Activated CD4-positive, alpha-beta memory T cell treated with anti-CD3 and anti-CD28 coated beads, Interleukin-2, amount 10 ng/mL, durations not matched to agents 7 days and 5 days (primary cell): ENCODE measurements at places on chromosomes 12 and 14. TPM values are rescaled to one million over a fixed set of nuclear protein-coding genes. Genes with fewer than 3 reads are reported as not detected.

GRCh38 chr14:55720796-55721195 is 140.8 kb downstream of the KTN1 start:
- no peaks in the 10 kb centered on the region for H3K36me3 ChIP-seq
- H3K27me3 ChIP-seq: no peaks in the 10 kb centered on the region
- DNase-seq: no peak

GRCh38 chr12:718756-719102 is 33.6 kb upstream of the WNK1 start:
- peaks cover 34% of the 10 kb centered on the region for H3K4me1 ChIP-seq
- peaks cover 5% of the 10 kb centered on the region for H3K36me3 ChIP-seq
- peaks cover 1% of the 10 kb centered on the region for H3K27me3 ChIP-seq
- H3K27ac ChIP-seq: peak overlapping the region; percentile 36
- H3K4me3 ChIP-seq: no peak overlapping the region
- DNase-seq: no peak

GRCh38 chr14:67079846-67080245 is 109.4 kb upstream of the GARIN2 start:
- no peaks in the 10 kb centered on the region for H3K36me3 ChIP-seq
- H3K27ac ChIP-seq: no peak overlapping the region
- no peak overlapping the region for H3K4me3 ChIP-seq
- no peaks in the 10 kb centered on the region for H3K27me3 ChIP-seq
- DNase-seq: no peak

DNA sequence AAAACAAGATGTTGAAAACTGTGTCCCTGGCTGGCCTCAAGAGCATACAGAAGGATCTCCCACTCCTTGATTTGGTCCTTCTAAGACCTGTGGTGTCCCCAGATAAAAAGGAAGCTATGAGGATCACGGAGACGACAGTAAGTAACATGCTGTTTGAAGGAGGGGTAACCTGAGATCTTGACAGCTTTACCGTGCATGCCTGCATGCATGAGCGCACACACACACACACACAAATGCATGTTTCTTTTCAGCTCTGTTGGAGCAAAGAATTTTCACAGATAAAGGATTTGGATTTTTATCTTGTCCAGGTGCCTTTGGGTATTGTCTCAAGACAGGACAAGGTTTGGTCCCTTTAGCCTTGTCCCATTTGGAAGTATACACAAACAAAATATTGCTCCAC is 411.6 kb upstream of the CCDC196 start:
- no peak overlapping the region for H3K27ac ChIP-seq
- DNase-seq: no peak
- H3K4me3 ChIP-seq: no peak overlapping the region
- peaks cover 8% of the 10 kb centered on the region for H3K4me1 ChIP-seq
- no peaks in the 10 kb centered on the region for H3K36me3 ChIP-seq

DNA sequence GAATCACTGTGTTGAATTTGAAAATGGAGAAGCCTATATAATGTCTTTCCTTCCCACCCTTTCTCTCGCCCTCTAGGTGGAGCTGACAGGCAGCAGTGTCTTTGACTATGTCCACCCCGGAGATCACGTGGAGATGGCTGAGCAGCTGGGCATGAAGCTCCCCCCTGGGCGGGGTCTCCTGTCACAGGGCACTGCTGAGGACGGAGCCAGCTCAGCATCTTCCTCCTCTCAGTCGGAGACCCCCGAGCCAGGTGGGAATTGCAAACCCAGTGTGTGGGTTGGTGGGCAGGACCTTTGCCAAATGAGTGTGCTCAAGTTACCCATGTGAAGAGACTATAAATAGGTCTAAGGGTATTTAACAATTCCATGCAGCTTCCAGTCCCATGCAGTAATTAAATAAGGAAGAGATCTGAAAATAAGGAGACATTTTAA is 274.7 kb downstream of the EGLN3 start:
- H3K36me3 ChIP-seq: no peaks in the 10 kb centered on the region
- no peak overlapping the region for H3K4me3 ChIP-seq
- no peak overlapping the region for H3K27ac ChIP-seq
- DNase-seq: no peak

GRCh38 chr12:43337571-43338444 is 214.2 kb downstream of the ADAMTS20 start:
- DNase-seq: no peak
- H3K27me3 ChIP-seq: no peaks in the 10 kb centered on the region
- no peaks in the 10 kb centered on the region for H3K4me1 ChIP-seq
- no peak overlapping the region for H3K27ac ChIP-seq
- no peak overlapping the region for H3K4me3 ChIP-seq
- H3K36me3 ChIP-seq: no peaks in the 10 kb centered on the region

DNA sequence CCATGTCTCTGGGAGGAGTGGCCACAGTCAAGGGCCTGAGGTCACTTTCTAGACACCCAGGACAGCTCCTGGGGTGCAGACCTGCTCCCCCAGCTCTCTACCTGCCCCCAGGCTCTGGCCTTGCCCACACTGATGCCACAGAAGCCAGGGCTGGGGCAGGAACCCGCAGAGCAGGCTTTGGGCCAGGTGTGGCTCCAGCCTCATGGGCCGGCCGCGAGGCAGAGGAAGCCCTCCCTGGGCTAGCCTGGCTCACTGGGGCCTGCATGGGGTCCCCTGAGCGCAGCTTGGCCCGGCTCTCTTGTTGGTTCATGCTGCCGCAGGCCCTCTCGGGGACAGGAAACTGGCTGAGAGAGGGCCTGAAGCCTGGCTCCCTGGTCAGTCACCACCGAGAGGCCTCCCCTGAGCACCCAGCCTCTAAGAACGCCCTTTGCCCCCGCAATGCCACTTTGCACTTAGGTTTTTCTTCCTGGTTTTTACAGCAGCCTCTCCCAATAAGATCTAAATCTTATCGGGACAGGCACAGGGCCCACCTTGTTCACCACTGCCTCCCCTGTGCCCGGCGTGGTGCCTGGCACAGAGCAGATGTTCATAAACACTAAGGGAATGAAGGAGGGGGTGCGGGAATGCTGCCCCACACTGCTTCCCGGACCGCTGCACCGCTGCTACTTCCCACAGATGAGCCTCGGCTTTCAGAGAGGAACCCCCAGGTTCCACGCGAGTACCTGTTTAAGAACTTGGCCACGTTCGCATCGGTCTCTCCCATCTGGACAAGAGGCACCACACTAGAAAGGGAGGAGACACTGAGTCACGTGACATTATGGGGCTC is 14.7 kb downstream of the MMAB start:
- H3K27me3 ChIP-seq: no peaks in the 10 kb centered on the region
- DNase-seq: no peak
- no peak overlapping the region for H3K27ac ChIP-seq
- H3K4me3 ChIP-seq: no peak overlapping the region
- H3K4me1 ChIP-seq: no peaks in the 10 kb centered on the region

- H3K27me3 ChIP-seq: no peaks in the 10 kb centered on the region
- H3K4me1 ChIP-seq: no peaks in the 10 kb centered on the region
- H3K4me3 ChIP-seq: no peak overlapping the region
- no peak for DNase-seq
- no peaks in the 10 kb centered on the region for H3K36me3 ChIP-seq
Observed at GRCh38 chr12:59122784-59123183, 202.5 kb upstream of the LRIG3 start.

DNA sequence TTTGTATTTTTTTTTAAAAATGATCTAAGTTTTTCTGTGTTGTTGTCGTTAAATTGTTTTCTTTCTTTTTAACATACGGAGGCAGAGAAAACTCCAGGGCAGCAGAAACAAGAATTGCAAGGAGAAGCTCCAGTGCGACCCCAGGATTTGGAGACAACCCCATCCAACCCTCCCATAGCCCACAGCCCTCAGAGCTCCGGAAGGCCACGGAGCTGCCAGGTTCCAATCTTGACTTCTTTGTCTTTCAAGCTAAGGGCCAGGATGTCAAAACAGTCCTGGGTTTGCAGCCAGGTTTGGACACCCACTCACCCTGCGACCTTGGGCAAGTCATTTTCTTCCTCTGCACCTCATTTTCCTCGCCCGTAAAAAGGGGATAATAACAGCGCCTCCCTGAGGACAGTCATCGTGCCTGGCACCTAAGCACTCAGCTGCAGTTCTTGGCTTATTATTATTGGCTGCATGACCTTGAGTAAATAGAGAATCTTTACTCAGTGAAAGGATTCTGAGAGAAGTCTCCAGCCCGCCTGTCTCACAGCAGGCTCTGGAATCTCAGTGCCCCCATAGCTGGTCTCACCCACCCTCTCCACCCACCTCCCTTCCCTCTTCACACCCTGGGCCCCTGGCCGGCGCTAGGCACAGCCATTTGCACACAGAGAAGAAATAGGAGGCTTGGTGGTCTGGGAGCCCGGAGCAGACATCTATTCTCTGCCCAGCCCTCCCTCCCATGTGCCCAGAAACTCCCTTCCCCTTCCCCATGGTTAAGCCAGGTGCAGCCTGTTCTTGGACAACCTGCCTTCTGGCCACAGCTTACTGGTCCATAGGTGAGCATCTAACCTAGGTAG is 79.4 kb upstream of the BCL11B start:
- H3K27ac ChIP-seq: no peak overlapping the region
- peaks cover 1% of the 10 kb centered on the region for H3K27me3 ChIP-seq
- H3K4me3 ChIP-seq: no peak overlapping the region
- no peak for DNase-seq
- no peaks in the 10 kb centered on the region for H3K36me3 ChIP-seq

DNA sequence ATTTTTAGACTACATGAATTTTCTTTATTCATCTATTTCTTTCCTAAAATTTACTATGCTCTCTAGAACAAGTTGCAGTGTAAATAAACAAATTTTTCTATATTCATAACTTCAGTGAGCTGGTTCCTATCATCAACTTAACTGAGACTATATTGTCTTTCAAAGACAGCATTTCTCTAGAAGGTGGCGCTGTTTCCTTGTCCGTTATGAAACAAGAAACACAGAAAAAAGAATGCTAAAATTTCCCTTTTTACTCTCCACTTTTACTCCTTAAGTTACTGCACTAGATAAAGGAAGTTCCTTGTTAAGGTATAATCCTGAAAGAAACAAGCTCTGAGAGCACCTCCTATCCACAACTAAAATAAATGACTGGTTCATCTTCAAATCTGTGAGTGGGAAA is 8.2 kb upstream of the CLEC2A start:
- no peak overlapping the region for H3K27ac ChIP-seq
- H3K4me1 ChIP-seq: peaks cover 15% of the 10 kb centered on the region
- no peak for DNase-seq
- H3K4me3 ChIP-seq: no peak overlapping the region

DNA sequence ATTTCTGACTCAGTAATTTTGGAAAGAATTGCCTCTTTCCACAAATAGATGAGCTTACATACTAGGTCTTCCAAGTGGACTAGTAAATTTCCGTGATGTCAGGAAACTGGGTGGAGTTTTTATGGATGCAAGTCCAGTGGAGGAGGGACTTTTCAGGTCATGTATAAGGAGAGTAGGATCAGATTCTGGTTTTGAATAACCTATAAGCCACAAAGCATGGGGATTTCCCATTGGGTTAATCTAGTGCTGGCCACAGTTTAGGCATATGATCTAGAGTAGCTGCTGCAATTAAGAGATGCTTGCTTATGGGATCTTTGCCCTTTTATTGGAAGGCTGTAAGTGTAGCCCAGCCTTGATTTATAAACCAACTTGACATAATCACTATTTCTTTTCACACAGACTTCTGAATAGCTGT is 33.8 kb downstream of the STK38L start:
- H3K36me3 ChIP-seq: no peaks in the 10 kb centered on the region
- no peak overlapping the region for H3K4me3 ChIP-seq
- no peak for DNase-seq

- H3K4me1 ChIP-seq: no peaks in the 10 kb centered on the region
- H3K27me3 ChIP-seq: no peaks in the 10 kb centered on the region
- peak; percentile 9 for DNase-seq
- H3K4me3 ChIP-seq: no peak overlapping the region
- no peak overlapping the region for H3K27ac ChIP-seq
Observed at GRCh38 chr14:105843444-105844046, 317.2 kb downstream of the TMEM121 start.

- H3K4me3 ChIP-seq: no peak overlapping the region
- peaks cover 84% of the 10 kb centered on the region for H3K4me1 ChIP-seq
- no peaks in the 10 kb centered on the region for H3K27me3 ChIP-seq
- no peak for DNase-seq
Observed at GRCh38 chr14:61504901-61505300, 183.5 kb downstream of the PRKCH start.

- no peak overlapping the region for H3K4me3 ChIP-seq
- H3K27me3 ChIP-seq: peaks cover 93% of the 10 kb centered on the region
- H3K27ac ChIP-seq: no peak overlapping the region
- H3K36me3 ChIP-seq: peaks cover 5% of the 10 kb centered on the region
Observed at GRCh38 chr12:114690267-114691135, 6.5 kb upstream of the TBX3 start.

DNA sequence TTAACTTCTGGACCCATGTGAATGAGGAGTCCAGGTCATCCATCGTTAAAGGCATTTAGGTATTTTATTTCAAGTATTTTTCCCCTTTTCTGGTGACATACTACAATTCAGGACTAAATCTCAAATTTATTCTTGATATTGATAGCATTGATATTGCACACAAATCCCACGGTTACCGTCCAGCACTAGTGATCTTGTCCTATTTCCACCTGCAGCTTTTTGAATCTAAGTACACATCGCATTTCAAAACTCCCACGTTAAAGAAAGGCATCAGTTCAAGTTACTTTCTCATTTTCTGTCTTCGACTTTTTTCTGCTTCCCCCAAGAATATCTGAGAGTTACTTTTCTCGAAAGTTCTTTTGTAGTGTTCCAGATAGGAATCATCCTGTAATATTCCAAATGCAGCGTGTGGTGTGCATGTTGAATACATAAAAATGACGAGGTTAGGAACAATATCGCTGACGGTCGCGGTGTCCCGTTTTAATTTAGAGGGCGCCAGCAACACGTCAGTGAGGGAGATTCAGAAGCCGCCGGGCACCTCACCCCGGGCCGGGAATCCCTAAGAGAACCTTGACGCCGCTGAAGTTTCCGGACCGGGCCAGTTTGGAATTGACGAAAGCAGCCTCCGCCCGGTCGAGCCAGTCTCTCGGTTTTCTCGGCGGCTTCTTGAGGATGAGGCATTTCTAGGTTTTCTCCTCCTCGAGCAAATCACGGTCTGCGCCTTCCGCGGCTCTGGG is 569 bp upstream of the RGS6 start:
- H3K27ac ChIP-seq: no peak overlapping the region
- no peaks in the 10 kb centered on the region for H3K36me3 ChIP-seq
- peaks cover 16% of the 10 kb centered on the region for H3K4me1 ChIP-seq
- no peak overlapping the region for H3K4me3 ChIP-seq

- no peaks in the 10 kb centered on the region for H3K27me3 ChIP-seq
- peaks cover 6% of the 10 kb centered on the region for H3K36me3 ChIP-seq
- DNase-seq: no peak
- H3K4me1 ChIP-seq: peaks cover 43% of the 10 kb centered on the region
- no peak overlapping the region for H3K4me3 ChIP-seq
Observed at GRCh38 chr14:63468294-63468693, 74.9 kb downstream of the PPP2R5E start.

The MSI1 gene
- not detected for total RNA-seq

The HAL gene
- 0.23 TPM for total RNA-seq

The IKZF4 gene
- 17.6 TPM for total RNA-seq

The CISTR gene
- not detected for total RNA-seq

The SYCP3 gene
- total RNA-seq: 0.30 TPM
